Non-pigmented ciliary epithelial cell (primary cell): ENCODE measurements at places on chromosomes 16 and 17.

- no peak for DNase-seq
Measured at GRCh38 chr17:63805591-63805990, 21.6 kb upstream of the PSMC5 start.

- DNase-seq = no peak
Measured at GRCh38 chr17:43554857-43555256, 8.7 kb upstream of the ETV4 start.

DNA sequence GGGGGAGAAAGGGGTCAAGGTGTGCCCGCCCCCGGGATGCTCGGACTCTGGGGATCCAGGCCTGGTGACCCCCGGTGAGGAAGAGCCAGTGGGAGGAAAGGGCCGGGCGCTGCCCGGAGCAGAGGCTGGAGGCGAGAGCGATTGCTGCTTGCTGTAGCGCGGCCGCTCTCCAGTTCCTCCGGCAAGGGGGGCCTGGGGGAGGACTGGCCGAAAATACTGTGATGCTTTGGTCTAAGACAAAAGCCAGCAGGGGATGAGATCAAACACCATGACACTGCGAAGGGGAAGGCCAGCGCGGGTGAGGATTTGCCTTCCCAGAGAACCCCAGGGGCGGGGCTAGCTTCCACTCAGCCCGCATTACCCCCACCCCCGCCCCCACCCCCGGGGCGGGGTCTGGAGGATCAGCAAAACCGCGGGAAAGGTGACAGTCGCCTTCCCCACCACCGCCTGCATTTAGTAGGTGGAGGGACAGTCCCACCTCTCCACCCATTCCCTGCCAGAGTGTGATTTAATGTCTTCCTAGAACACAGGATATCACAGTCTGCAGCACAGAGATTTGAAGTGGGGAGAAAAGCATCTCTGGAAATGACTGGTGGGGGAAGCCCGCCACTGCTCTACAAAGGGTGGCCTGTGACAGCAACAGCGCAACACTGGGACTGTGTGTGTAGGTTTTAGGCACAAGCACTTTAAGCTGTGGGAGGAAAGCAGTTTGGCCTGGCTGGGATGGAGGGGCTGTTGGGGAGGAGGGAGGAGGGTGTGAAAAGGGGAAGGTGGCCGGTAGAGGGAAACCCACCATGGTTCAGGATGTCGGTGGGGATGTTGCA is 25.7 kb downstream of the MRC2 start:
- DNase-seq = no peak

GRCh38 chr17:79098282-79098867 is 23.8 kb downstream of the ENGASE start:
- DNase-seq = no peak

- no peak for DNase-seq
Measured at GRCh38 chr17:63995626-63996025, 2.5 kb upstream of the PRR29 start.

- DNase-seq = peak; percentile 15
Measured at GRCh38 chr17:67629971-67630320, 87.8 kb upstream of the NOL11 start.

- DNase-seq = no peak
Measured at GRCh38 chr16:3295209-3295608, 10.0 kb downstream of the TIGD7 start.

DNA sequence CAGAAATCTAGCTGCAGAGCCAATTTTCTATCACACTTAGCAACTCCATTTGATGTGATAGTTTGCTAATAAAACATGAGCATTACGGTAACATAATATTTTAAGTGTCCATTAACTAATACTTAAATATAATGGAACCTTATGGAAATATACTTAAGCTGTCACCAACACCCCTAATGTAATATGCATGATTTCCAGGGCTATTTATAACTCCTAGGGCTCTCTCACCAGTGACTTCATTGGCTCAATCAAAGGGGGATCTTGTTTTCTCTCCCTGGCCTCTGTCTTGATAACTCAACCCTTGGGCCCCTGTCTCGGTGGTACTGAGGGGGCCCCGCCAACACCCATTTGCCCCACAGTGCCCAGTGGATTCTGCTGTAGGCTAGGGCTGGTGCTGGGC is 170.4 kb downstream of the SALL1 start:
- DNase-seq = no peak

- no peak for DNase-seq
Measured at GRCh38 chr17:19460700-19461099, 49.7 kb downstream of the RNF112 start.

DNA sequence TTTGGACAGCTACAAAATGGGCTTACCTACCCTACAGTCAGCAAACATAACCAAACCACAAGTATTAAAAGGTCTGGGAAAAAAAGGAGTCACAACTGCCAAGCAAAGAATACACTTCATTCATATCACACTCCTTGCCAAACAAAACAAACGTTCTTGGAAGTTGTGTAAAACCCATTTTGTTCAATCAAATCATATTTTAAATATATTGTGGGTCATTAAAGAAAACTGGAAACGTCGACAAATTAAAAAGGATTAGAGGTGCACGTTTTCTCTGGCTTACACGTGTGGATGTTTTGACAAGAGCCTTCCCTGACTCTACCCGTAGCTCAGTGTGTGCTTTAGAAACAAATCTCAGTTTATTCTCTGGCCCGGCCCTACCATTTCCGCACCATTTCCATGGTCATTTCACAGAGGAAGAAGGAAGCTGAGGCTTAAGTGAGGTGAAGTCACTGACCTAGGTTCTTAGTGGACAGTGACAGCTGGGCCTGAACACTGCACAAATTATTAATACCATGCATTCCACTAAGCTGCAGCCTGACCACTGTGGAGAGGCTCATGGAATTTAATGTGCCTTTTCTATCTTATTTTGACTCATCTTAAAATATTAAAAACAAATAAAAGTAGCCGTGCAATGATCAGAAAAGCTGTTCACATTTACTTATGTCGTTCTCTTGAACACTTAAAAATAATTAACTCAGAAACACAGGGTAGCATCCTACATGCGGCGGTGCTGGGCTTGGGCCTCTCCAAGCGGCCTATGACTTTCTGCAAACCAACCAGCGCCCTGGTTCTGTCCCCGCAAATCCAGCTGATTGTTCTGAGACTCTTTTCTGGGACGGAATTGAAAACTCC is 968 bp downstream of the CEP112 start:
- peak; percentile 6 for DNase-seq

- DNase-seq = no peak
Measured at GRCh38 chr17:41863074-41863848, 2.0 kb downstream of the KLHL11 start.

- no peak for DNase-seq
Measured at GRCh38 chr17:73902416-73903181, 258.4 kb upstream of the SDK2 start.

GRCh38 chr17:44760474-44761308 is 1.9 kb downstream of the ADAM11 start:
- no peak for DNase-seq
